ENCODE measurements at places on chromosomes 7 and 10.

DNA sequence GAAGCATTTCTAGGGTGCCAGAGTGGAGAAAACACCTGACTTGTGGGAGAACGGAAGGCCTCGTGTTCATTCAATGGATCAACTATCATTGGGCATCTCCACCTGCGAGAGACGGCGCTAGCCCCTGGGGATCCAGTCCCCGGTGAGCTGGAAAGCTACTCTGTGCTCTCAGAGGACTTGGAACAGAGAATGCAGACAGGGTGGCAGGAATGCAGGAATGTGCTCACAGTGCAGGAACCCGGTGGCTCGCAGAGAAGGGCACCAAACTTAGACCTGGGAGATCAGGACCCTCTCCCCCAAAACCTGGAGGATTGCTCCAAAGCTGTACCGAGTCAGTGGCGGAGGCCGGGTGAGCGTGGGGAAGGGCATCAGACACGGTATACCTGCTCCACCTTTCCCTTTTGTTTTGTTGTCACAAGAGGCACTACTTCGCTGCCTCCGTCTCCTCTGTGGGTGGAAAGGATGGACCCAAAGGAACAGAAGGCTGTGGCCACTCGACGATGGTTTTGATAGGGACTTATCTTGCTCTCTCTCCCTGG is 569.0 kb upstream of the C7orf33 start:
- no peak for DNase-seq

- DNase-seq: no peak
Measured at GRCh38 chr10:91378061-91378460, 32.1 kb upstream of the HECTD2 start.

DNA sequence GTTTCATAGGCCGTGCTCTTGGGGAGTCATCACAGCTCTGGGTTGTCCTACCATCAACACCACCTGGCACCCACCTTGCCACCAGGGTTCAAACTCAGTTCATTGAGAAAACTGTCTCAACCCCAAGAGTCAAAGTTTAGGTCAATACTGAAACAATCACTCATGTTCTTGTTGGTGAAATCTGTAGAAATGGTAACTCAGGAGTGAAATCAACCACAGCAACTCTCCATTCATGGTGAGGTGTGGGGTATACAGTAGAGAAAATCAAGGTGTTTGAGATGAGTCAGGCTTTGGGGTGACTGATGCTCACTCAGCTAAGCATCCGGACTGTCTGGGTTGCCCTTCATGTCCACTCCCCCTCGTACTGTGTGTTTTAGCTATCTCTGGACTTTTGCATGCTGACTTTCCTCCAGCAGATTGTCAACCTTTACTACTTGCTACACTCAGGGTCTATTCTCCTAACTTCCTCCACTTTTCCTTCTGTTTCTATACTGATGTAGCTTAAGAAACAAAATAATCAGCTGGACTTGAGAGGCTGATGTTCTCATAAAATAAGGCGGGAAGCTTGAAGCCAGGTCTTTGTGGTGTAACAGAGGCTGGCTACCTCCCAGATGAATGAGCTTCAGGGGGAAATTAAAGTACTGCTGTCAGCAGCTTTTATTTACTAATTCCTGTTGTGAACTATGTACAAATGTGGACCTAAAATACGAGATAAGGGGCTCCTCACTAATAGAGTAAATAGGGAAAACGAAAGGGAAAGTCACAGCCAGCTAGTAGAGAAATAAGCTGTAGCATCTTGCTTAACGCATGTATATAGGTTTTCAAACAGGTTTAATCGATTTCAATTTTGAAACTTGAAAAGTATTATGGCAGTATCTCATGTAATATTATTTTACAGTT is 173.6 kb upstream of the AKR1E2 start:
- DNase-seq: no peak

- no peak for DNase-seq
Measured at GRCh38 chr7:109094-109493, 83.3 kb upstream of the FAM20C start.
